HCEC 1CT (cell line): ENCODE measurements at places on chromosomes 3 and 15.

DNA sequence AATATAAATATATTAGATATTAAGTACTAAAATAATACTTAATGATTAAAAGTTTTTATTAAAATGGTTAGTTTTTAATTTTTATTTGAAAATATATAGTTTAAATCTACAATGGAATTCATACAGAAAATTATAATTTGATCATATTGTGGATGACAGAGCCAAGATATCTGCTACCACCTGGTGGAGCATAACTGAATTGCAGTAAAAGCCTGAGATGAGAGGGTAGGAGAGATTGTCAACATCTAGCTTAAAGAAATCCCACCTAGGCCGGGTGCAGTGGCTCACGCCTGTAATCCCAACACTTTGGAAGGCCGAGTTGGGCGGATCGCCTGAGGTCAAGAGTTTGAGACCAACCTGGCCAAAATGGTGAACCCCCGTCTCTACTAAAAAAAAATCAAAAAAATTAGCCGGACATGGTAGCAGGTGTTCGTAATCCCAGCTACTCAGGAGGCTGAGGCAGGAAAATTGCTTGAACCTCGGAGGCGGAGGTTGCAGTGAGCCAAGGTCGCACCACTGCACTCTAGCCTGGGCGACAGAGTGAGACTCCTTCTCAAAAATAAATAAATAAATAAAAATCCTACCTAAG lies 25.1 kb upstream of the CSTA start:
- peak; percentile 11 for DNase-seq

GRCh38 chr3:66520724-66521123 lies 19.9 kb upstream of the LRIG1 start:
- no peak for DNase-seq

GRCh38 chr3:101171681-101172191 lies 148.6 kb downstream of the IMPG2 start:
- no peak for DNase-seq

DNA sequence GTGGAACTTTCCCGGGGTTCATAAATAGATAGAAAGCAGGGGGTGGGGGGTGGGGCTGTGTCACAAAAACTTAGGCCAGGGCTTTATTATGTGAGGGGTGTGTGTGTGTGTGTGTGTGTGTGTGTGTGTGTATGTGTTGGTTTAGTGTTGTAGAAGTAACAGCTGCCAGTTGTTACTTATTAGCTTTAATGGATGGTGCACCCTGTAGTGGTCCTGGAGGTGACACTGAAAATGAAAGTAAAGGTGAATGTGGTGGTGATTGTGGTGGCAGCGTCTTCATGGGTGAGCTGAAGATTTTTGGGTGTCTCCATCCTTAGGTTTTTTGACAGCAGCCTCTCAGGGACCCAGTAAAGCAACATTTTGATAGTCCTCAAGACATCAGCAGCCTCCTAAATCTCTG lies 449.9 kb downstream of the PDCD6IP start:
- no peak for DNase-seq

DNA sequence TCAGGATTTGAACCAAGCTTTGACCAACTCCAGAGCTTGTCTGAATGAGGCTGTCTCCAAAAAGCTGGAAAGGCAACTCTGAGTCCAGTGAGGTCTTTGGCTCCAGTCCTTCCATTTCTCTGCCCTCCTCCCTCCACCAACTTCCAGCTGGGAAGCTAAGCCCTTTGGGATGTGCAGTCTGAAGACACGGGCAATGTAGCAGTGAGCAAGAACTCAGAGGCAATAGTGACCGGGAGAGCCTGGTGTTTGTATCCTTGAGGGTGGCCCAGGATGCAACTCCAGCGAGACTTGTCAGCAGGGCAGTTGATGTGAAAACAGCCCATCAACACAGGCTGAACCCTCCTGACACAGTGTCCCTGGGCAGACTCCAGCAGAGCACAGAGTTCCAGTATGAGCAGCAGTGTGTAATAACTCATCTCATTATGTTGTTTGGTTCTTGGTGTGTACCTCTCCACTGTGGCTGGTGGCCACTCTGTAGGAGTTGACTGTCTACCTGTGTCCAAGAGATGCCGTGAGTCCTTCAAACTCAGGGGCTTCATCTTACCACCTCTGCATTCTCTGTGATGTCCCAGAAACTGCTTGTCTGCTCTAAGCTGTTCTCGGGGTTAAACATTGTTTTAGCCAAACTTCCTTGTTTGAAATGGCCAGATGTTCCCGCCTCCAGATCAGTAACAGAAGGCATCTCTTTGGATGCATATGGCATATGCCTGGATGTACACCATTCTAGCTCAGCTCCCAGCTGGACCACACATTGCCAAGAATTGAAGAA lies 6.6 kb downstream of the CDCP1 start:
- DNase-seq: peak; percentile 20

DNA sequence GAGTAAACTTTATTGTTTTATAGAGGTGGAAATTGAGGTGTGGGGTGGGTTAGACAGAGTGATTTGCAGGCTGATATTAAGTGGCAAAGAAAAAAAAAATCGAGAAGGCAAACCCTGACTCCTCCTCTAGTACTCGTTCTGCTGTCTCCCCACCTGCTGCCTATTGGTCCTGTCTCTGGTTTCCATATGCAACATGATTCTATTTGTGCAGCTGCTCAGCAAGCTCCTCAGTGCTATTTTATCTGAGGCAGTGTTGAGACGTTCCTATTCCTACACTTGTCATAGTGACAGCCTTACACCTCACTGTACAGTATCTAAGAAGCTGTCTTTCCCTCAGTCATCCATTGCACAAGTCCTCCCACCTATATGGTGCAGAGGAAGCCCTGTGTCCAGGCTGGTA lies 45.1 kb downstream of the RSL24D1 start:
- DNase-seq: no peak

DNA sequence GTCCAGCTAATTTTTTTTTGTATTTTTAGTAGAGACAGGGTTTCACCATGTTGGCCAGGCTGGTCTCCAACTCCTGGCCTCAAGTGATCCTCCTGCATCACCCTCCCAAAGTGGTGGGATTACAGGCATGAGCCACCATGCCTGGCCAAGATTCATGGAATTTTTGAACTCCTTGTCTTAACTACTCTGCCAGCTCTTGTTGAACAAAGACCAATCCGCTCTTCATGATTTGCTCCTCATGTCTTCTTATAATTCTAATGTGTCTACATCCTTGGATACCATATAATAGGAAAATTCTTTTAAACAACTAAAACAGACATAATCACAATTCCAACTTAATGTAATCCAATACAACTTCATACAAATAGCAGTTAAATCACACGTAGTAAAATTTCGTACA lies 21.3 kb downstream of the UBA5 start:
- no peak for DNase-seq

- no peak for DNase-seq
Observed at GRCh38 chr3:10911350-10912002, 81.1 kb upstream of the SLC6A1 start.

GRCh38 chr3:173583496-173583895 lies 186.0 kb downstream of the NLGN1 start:
- no peak for DNase-seq

DNA sequence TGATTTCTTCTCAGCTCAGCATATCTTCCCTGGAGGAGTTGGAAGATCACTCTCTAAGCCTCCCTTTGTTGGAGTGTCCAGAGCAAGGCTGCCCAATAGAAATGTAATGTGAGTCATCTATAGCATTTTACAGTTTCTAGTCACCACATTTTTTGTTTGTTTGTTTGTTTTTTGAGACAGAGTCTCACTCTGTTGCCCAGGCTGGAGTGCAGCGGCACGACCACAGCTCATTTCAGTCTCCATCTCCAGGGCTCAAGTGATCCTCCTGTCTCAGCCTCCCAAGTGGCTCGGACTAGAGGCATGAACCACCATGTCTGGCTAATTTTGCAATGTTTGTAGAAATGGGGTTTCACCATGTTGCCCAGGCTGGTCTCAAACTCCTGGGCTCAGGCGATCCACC lies 21.3 kb downstream of the KLHL6 start:
- DNase-seq: no peak

DNA sequence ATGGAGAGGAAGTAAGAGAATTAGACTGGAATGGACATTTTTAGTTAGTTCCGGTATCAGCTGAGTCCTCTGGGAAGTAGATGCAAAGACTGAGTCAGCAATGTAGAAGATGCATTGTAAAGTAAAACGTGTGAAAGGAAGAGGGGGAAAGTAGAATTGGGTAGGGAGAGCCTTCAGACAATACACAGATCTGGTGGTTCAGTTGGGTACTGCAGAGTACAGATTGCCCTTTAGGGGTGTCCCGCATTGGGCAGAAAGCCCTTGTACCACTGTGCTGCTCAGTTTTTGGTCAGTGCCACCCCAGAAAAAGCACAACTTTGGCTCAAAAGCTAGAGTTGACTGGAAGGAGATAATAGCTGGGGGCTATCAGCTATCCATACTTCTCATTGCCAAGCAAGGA lies 247.4 kb downstream of the KBTBD8 start:
- no peak for DNase-seq

DNA sequence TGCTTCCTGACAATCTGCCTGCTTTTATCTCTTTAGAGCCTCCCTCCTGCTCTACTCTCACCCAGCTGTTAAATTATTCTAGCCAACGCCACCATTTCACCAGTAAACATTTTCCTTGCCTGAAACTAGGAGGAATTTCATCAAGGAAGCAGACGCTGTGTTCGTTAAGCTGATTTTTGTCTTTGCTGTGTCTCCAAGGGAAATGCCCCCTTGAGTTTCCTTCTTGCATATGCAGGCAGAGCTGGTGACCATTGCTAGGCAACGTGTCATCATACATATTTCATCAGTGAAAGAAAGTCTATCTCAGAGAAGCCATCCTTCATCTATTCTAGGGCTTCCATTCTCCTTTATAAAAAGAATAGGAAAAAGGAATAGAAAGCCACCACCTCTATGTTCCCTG lies 87.0 kb upstream of the ST8SIA2 start:
- no peak for DNase-seq

- DNase-seq: no peak
Observed at GRCh38 chr3:103002425-103003176, 567.8 kb downstream of the ZPLD1 start.

GRCh38 chr3:9499455-9500107 lies 54.0 kb downstream of the LHFPL4 start:
- DNase-seq: no peak

DNA sequence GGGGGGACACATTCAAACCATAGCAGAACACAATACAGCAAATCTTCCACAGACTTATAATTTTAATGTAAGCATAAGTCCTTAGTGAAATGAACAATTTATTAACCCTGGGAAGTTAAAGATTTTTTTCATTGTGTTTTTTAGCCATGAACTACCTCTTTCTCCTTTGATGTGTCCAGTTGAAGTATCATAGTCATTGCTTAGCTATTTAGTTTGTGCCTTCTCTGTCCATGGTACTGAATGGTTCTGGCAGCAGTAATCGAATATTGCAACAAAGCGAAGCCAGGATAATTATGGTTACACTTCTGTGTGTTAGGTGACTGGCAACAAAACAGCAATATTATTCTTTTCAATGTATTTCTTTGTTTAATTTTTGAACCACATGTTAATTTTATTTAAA lies 403.0 kb upstream of the ONECUT1 start:
- no peak for DNase-seq

GRCh38 chr3:177959188-177959587 lies 577.0 kb upstream of the KCNMB2 start:
- no peak for DNase-seq

- no peak for DNase-seq
Observed at GRCh38 chr3:43769885-43770425, 79.2 kb downstream of the ABHD5 start.

DNA sequence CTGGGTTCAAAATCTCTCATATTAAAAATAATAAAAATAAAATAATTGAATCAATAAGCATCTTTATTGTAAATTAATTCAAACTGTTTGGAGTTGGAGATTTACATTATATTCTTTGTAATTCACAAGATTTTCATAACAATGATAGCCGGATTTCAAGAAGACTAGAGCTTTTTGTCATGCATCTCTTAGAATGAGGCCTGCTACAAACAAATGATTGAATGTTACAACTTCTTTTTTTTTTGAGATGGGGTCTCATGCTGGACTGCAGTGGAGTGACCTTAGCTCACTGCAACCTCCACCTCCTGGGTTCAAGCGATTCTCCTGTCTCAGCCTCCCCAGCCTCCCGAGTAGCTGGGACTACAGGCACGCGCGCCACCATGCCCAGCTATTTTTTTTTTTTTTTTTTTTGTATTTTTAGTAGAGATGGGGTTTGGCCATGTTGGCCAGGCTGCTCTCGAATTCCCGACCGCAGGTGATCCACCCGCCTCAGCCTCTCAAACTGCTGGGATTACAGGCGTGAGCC lies 3.5 kb downstream of the SLTM start:
- no peak for DNase-seq

DNA sequence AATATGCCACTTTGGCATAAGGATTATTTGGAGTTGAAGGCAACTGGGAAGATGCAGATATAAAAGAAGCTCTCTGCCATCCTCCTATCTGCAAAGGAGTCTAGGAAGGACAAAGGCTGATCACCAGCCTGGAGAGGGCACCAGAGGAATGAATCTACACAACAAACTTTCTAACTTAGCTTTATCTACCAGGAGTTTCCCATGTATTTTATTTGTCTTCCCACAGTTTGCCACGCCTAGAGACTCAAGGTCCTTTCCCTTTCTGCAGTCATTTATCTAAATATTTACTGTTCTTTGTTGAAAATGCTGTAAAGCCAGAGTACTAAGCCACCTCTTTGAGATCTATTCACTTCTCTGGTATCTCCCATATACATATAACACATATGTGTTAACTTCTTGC lies 32.2 kb downstream of the GPR176 start:
- peak; percentile 51 for DNase-seq

DNA sequence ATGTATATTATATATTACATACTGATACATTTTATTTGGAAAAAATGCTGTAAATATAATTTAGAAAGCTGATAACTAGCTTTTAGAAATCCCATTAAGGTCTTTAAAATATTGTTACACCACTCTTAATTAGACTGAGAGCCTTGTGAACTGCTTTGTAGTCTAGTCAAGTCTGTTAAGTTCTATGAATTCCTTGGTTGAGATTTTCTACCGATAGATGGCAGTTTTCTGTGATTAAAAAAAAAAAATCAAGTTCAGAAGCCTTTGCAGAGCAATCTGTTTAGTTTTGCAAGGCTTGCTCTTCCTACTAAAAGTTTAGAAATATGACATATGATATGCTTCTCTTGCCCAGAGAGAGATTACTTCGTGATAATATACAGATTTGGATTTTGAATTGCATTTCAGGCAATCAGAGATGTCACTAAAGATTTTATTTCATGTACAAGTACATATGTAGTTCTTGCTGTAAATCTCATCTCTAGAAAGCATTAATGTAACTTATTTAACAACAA lies 60.4 kb upstream of the SLITRK3 start:
- no peak for DNase-seq

DNA sequence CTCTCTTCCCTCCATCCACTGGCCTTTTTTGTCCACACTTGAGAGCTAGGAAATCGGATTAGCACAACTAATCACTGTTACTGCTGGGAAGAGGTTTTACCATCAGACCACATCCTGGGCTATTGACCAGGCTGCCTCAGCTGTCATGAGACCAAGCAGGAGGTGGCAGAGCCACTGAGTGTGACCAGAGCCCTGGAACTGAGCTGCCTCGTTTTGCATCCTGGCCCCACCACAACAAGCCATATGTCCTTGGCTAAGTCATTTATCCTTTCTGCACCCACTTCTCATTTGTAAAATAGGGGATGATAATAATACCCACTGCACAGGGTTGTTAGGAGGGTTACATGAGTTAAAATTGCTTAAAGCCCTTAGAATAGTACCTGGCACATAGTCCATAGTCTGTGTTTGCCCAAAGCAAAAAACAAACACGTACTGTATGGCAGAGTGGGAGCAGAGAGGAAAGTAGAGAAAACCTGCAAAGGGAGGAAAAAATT lies 34.1 kb downstream of the TMEM158 start:
- DNase-seq: no peak
